ENCODE measurements at places on chromosomes 11 and 22.

- DNase-seq: peak; percentile 63
Measured at GRCh38 chr11:8092587-8093424, 11.8 kb downstream of the TUB start.

- peak; percentile 80 for DNase-seq
Measured at GRCh38 chr22:20243537-20244249, 24.4 kb downstream of the RTN4R start.

- no peak for DNase-seq
Measured at GRCh38 chr22:44576311-44577260, 78.6 kb upstream of the RTL6 start.

DNA sequence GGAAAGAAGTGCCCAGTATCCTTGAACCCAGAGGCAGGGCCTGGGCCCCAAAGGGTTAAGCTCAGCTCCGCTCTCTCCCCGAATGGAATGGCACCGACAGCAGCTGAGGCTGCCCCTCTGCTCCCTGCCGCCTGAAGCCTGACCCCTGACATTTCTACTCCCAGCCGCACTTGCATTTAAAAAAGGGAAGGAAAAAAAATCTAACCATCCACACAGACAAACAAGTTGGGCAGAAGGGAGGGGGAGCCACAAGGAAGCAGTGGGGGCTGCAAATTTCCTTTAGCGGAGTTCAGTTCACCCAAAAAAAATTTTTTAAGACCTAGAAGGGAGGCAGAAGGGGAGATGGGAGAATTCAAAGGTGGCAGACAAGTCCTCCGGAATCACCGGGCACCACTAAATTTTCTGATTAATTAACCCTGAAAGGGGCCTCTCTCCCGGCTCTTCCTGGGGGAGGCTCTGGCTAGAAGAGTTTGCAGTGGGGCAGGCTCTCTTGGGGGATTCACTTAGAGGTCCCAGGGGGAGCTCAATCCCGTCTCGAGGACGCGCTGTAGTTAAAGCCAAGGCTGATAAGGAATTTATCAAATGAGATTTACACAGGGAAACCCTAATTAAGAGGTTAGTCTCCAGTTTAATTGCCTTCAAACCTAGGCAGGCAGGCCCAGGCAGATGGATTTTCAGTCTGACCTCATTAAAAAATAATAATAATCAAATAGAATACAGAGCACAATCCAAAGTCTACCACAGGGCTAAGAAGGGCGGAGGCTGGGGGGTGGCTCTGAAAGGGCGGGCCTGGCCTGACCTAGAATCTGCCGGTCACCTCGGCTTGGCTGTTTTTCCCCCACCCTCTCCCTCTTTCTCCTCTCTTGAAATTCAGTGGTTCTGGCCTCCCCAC lies 25.6 kb downstream of the MN1 start:
- DNase-seq: no peak

GRCh38 chr22:30607300-30607930 lies 441 bp downstream of the TCN2 start:
- DNase-seq: no peak

GRCh38 chr11:8090756-8091155 lies 9.7 kb downstream of the TUB start:
- DNase-seq: peak; percentile 24

GRCh38 chr11:111765984-111766833 lies at the start of gene PPP2R1B:
PPP2R1B (minus strand) TSS chr11:111766389; CDS start chr11:111766361, 28 bp downstream.
- peak; percentile 63 for DNase-seq

- DNase-seq: peak; percentile 23
Measured at GRCh38 chr11:73185680-73186293, 32.3 kb upstream of the P2RY2 start.

- DNase-seq: no peak
Measured at GRCh38 chr11:11442791-11443190, 89.7 kb upstream of the CSNK2A3 start.

- peak; percentile 26 for DNase-seq
Measured at GRCh38 chr11:126853732-126854131, 146.8 kb downstream of the KIRREL3 start.

DNA sequence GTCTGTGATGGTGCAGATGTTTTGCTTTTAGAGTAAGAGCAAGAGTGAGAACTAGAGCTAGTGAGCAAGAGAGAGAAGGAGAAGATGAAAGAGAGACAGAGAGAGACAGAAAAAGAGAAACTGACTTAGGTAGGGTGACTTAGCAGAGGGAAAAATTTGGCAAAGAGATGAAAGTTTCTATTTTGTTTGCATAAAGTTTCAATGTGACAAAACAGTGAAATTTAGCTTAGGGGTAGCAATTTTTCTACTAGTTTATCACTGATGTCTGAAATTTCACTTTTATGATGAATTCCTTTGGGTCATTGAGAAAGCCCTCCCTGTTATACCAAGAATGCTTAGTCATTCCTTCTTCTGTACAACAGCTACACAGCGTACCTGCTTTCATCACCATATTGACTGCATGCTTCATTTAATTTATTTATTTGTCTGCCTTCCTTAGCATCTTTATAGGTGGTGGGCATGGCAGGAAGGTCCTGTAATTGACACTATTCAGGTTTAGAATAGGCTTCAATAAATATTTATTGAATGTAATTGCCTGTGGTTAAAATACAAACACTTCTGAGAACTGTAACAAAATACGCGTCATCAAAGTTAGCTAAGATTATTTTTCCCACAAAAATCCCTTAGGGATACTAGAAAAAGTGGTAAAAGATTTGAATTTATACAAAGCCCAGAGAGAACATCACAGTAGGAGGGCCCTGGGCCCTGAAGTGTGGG lies 19.9 kb upstream of the CTSC start:
- peak; percentile 34 for DNase-seq

DNA sequence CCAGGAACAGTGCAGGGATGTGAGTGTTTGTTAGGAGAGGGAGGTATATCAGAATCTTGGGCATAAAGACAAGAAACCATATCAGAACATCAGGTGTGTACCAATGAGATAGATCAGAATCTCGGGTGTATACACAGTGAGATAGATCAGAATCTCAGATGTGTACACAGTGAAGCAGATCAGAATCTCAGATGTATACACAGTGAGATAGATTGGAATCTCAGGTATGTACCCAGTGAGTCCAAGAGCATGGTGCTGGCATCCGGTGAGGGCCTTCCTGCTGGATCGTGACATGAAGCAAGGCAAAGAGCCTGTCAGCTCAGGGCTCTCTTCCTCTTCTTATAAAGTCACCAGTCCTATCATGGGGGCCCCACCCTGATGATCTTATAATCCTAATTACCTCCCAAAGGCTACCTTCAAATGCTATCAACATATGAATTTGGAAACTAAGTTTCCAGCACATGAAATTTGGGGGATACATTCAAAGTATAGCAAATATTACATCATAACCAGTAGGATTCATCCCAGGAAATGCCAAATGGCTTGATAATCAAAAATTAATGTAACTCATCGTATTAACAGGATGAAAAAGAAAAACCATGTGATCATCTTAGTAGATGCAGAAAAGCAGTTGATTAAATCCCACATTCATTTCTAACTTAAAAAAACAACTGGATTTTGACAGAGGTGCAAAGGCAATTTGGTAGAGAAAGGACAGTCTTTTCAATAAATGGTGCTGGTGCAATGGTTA lies 28.6 kb downstream of the PPARA start:
- no peak for DNase-seq

- no peak for DNase-seq
Measured at GRCh38 chr22:20107951-20108756, 7.8 kb upstream of the RANBP1 start.

DNA sequence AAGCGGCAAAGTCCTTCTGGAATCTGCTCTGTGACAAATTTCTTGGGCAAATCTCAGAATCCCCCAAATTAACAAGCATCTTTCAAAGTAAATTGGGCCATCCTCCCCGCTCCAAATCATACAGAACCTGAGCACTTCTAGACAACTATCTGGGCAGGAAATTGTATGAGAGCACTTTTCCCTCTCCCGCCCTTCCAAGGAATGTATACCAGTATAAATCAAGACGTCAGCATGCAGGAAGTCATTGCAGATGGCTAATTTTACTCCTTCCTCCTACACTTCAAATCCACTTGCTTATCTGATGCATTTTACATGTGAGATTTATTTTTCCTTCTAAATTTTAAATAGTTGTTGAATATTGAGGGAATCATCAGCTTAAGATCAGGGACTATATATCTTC lies 52.1 kb downstream of the NTM start:
- DNase-seq: peak; percentile 43

DNA sequence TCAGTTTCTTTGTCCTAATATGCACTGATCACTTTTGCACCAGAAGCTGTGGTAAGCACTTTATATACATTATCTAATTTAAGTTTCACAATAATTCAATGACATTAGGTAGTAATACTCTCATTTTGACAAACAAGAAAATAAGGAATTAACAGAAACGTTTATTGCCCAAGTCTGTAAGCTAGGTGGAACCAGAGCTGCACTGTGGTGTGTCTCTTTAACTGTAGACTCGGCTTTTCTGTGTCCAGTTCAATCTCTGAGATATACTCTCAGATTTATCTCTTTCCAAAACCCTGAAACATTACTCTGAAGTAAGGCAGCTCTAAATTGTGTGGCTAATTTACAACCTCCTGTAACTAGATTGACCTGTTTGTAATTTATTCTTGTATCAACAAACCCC lies 101.1 kb downstream of the MUC15 start:
- no peak for DNase-seq

GRCh38 chr11:129278586-129279319 lies 86.6 kb upstream of the ARHGAP32 start:
- peak; percentile 21 for DNase-seq

DNA sequence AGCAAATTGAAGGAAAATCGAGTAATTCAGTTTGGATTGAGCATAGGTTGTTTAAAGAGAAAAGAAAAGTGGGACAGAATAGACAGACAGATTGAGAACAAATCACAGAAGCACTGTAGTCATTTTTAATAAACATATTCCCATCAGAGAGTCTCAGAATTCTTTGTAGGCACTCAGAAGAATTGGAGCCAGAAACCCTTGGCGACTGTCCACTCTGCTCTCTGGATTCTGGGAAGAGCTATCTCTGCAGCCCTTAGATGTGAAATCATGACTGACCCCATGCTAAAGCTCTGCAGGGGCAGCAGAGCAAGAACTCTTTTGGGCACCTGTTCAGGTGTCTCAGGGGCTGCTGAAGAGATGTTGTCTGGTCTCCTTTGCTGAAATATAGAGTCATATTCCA lies 223.7 kb upstream of the KIRREL3 start:
- DNase-seq: no peak

DNA sequence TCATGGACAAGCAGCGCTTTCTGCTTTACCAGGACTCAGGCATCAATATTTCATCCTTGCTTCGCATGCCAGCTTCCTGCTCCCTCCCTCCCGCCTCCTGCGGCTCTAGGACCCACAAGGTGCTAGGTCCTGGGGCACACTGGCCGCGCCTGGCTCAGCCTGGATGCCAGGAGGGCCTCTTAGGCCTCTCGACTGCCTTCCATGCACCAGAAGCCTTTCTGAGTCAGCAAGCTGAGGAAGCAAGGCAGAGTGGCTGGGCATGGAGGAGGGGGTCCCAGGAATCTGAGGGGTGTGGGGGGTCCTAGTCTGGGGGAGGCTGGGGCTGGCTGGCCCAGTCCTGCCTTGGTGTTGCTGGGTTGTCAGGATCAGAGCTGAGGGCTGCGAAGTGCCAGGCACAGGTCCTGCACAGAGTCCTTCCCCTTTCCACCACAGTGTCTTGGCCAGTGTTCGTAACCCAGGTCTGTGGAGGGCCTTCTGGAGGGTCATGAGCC lies 61.0 kb upstream of the THY1 start:
- DNase-seq: no peak

- peak; percentile 35 for DNase-seq
Measured at GRCh38 chr11:3000032-3000961, 8.2 kb upstream of the NAP1L4 start.

DNA sequence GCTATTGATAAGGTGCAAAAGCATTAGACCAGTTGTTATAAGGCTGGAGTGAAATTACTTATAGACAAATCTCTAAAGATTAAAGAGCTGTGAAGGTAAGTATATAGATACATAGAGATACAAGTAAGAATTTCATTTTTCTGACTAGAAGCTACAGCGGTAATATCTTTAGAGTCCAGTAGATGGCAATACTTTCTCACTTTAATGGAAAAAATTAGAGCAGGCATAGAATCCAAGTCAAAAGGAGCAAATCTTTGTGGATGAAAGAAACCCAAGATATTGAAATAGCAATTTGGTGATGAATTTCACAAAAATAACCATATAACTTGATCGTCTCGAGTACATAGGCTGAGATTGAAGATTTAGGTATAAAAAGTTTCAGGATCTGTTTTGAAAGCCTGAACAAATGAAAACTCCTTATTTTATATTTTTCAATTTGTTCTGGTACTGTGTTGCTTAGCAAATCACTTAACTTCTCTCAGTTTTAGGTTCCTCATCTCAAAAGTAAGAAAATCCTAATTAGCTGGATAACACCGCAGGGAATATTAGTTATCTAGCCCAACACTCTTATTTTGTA lies 81.9 kb downstream of the UVRAG start:
- DNase-seq: peak; percentile 52

DNA sequence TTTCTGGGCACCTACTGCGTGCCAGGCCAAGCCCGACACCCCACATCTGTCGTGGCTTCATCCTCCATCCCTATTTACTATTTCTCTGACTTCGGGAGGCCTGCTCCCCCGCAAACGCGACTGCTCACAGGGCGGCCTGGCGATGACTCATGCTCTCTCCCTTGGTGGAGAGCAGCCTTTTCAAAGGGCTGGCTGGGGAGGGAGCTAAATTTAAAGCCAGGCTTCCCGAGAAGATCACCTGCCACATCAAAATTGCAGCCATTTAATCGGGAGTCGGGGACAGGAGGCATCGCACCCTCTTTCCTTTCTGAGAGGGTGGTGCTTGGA lies 24.9 kb upstream of the SHISAL1 start:
- peak; percentile 57 for DNase-seq
